ENCODE measurements at places on chromosomes 11 and 22.

GRCh38 chr22:30232716-30233218 is 13.8 kb downstream of the LIF start:
- no peak for DNase-seq

DNA sequence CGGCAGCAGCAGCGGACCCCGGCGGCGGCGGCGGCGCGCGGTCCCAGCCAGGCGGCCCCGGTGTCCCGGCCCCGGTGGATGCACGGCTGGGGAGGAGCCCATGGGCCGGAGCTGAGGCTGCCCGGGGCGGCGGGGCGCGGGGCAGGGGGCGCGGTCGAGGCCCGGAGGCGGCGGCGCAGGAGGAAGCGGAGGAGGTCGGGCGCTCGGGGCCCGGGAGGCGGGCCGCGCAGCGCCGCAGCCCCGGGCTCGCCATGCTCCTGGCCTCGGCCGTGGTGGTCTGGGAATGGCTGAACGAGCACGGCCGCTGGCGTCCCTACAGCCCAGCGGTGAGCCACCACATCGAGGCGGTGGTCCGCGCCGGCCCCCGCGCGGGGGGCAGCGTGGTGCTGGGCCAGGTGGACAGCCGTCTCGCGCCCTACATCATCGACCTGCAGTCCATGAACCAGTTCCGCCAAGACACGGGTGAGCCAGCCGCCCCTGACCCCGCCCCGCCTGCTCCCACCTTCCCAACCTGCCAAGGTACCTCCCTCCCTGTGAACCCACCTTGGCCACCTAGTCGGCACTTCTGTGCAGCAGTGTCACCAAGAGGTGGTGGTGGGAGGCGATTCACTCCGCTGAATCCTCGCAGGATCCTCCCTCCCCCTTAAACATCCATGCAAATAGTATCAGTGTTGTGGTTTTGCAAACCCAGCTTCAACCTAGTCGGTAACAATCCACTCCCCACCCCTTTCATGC is 580 bp downstream of the DTX4 start:
- no peak for DNase-seq

- DNase-seq, result no peak
Observed at GRCh38 chr22:32328306-32329201, 29.1 kb upstream of the RFPL3 start.

DNA sequence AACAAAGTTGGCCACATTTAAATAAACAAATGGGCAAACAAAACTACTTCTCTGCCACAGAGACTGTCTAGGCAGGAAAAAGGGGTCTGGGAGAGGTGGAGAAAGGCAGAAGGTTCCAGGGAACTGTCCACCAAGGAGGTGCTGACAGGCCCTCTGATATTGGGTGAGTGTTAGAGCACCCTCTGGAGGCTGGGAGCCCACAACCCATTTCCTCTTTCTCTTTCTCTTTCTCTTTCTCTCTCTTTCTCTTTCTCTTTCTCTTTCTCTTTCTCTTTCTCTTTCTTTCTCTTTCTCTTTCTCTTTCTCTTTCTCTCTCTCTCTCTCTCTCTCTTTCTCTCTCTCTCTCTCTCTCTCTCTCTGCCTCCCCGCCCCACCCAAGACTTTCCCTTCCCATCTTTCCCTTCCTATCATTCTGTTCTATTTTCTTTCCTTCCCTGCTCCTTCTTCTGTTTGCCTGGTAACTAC is 912.8 kb downstream of the DLG2 start:
- DNase-seq, result no peak

- no peak for DNase-seq
Observed at GRCh38 chr11:62796281-62796680, 4.5 kb upstream of the TMEM223 start.

DNA sequence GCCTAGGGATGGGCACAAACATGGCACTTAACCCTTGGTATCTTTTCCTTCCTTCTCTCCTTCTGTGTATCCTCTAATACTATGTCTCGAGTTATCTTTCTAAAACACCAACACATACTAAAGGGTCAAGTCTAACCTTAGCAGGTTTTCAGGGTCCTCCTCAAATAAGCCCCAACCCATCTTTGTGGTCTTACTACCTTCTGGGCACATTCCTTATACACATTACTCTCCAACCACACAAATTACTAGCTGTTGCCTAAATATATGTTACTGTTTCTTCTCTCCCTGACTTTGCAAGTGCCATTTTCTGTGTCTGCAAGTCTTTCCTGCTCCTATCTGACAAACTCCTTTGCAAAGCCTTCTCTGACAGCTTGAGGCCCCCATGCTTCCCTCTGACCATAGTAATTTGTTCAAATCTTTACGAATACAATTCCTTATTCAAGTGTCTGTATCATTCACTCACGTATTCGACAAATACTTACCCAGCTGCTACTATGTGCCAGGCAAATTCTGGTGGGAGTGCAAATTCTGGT is 15.8 kb upstream of the NUP160 start:
- no peak for DNase-seq

DNA sequence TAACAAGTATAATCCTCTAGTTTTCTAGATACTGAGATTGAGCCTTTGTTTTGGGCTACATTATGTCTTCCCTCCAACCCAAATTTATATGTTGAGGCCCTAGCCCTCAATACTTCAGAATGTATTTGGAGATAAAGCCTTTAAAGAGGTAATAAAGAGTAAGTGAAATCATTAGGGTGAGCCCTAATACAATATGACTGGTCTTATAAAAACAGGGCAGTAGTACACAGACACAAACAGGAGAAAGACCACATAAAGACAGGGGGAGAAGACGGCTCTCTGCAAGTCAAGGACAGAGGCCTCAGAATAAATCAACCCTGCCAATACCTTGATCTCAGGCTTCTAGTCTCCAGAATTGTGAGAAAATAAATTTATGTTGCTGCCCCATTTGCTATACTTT is 6.3 kb downstream of the OR10V1 start:
- DNase-seq, result no peak

- no peak for DNase-seq
Observed at GRCh38 chr11:10762913-10763421, 11.9 kb downstream of the CTR9 start.

DNA sequence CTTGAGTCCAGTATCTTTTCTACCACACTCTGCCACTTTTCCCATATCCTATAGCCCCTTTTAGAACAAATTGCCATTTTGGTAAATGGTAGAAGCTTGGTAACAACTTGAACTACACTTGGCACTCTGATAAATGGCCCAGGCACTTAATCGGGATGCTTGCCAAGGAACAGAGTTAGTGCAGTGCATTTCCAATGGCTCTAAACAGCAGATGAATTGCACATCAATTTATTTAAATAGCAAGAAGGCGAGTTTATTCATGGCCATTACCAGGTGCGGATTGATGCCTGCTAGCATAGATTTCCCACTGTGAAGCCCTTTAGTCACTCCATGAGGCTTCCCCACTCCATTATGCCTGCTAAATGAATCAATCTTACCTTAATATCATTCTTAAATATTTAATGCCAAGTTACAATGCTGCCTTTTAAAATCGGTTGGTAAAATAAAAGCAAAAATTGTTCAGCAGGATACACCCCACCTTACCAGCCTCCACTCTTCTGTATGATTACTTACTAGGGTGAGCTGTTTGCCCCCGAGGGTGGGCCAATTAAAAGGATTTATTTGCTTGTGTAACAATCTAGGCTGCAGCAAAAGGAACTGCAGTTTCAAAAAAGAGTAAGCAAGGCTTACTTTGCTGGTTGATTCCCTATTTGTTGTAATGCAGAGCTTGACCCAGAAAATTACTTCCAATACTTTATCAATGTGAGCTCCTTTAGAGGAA is 136.0 kb upstream of the ARHGAP42 start:
- DNase-seq, result no peak

DNA sequence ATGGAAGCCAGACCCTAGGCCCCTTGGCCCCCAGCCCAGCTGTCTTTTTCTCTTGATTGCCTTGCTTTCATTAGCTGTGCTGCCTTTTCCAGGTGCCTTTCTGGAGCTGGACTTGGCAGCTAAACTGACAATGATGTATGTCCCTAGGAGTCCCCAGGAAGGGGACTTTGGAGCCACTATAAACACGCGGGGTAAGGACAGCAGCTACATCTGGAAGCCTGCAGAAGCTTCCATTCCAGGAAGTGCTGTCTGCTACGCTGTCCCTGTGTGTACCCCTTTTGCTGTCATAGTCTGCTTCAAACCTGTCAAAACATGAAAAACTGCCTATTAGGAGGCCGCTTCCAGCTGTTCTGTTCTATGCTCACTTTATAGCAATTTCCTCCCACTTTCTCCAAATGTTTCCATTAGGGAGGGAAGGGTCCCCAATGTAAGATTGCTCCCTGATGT is 153.3 kb upstream of the RAG2 start:
- no peak for DNase-seq

- no peak for DNase-seq
Observed at GRCh38 chr11:125952559-125952958, 6.7 kb downstream of the VSIG10L2 start.

DNA sequence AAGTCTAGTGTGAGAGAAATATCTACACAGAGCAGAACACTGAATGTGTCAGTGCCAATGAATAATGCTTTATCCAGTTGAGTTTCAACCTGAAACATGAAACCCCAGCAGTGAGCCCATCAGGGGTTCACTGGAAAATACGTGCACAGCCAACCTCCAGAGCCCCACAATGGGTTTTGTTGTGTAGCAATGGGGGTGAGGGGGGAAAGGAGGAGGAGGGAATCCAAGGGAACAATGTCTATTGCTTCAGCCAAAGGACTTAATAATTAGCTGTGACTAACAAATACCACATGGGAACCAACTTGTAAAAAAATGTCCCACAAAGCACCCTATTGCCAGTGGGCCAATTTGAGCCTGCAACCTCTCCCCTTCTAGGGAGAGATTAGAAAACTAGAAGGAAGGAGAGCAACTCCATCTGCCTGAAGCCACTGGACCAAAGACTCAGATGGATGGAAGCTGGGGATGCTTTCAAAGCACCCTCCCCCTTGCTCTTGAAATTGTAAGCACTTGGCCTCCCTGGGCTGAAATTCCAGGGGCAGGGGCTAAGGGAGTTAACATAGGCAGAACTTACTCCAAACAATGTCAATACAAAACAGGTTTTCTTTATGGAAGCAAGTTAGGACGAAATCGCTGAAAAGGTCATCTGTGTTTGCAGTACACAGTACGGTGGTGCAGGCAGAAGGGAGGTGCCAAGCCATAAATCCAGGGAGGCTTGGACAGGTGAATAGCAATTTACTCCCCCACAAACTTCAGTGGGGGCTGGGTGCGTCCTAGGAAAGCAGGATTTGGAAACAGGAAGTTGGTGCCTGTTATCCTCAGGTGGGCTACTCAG is 99.8 kb downstream of the ARL14EP start:
- no peak for DNase-seq

- no peak for DNase-seq
Observed at GRCh38 chr11:119432484-119433357, 9.7 kb upstream of the THY1 start.

GRCh38 chr11:72813740-72814285 is 398 bp upstream of the ATG16L2 start:
- DNase-seq, result peak; percentile 81

DNA sequence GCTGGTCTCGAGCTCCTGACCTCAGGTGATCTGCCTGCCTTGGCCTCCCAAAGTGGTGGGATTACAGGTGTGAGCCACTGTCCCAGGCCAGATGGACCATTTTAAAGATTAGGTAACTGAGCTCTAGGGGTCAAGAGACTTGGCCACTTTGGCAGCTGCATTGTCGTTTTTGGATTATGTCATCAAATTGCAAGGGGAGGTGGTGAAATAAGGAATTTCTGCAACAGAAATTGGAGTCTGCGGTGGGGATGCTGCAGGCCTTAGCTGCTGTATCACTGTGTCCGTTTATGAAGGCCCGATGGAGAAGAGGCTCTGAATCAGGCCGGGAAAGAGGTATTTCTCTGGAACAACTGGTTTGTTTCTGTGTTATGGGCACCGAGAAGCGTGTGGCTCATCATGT is 34.6 kb downstream of the PTPRJ start:
- DNase-seq, result no peak

DNA sequence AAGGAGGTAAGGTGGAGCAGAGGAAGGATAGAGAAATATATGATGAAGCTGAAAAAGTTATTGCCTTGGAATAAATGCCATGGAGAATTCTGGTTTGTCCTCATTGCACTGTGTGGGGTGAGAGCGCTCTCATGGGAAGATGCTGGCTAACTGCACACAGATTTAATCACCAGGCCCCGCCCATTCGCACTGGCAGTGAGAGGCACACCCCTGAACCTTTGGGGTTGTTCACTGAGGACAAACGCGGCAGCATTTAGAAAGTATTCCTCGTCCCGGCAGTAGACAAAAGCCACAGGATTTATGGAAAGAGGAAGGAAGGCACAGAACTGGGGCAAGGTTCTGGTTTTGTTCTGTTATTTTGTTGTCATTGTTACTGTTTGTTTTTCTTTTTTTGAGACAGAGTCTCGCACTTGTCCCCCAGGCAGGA is 70.2 kb downstream of the MED15 start:
- DNase-seq, result no peak

- DNase-seq, result no peak
Observed at GRCh38 chr22:19874307-19875060, 19.8 kb upstream of the GNB1L start.

- DNase-seq, result no peak
Observed at GRCh38 chr11:441043-441417, 781 bp downstream of the ANO9 start.

GRCh38 chr11:35617316-35617686 is 959 bp upstream of the FJX1 start:
- no peak for DNase-seq

DNA sequence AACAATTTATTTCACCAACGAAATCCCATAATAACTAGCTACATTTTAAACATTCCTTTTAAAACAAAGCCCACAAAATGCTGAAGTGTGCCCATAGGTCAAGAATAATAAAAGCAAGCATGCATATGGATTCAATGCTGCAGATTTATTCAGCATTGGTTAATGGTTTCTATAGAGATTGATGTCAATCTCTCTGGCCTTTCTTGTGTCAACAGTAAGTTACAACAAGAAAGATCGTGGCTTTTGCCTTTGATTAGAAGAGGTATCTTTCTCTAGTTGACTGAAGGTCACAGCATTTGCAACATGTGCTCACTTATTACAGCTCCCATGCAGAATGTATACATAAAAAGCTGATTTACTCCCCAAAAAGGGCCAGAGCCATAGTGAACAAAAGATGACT is 1.4 kb upstream of the SOX6 start:
- no peak for DNase-seq

DNA sequence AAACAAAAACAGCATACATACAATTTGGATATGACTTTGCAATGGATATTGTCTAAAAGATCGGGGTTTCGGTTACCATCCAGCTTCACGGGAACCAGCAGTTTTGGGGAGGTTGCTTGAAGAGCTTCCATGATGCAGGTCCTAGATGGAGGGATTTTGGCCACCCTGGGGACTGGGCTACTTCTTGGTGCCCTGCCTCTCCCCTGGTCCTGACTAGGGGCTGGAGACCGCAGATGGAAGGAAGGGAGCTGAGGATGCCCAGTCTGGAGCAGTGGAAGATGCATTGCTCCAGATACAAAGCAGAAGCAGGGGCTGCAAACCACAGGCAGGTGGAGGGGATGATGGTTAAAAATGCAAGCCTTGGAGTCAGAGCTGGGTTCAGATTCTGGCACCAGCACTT is 13.5 kb downstream of the SOX10 start:
- no peak for DNase-seq

- no peak for DNase-seq
Observed at GRCh38 chr11:118055966-118056365, 20.9 kb upstream of the TMPRSS4 start.
